Stimulated activated naive CD8-positive, alpha-beta T cell treated with anti-CD3 and anti-CD28 coated beads, Interleukin-15, amount 100 ng/mL, for 72 hours (primary cell): ENCODE measurements at places on chromosomes 7 and 10.

DNA sequence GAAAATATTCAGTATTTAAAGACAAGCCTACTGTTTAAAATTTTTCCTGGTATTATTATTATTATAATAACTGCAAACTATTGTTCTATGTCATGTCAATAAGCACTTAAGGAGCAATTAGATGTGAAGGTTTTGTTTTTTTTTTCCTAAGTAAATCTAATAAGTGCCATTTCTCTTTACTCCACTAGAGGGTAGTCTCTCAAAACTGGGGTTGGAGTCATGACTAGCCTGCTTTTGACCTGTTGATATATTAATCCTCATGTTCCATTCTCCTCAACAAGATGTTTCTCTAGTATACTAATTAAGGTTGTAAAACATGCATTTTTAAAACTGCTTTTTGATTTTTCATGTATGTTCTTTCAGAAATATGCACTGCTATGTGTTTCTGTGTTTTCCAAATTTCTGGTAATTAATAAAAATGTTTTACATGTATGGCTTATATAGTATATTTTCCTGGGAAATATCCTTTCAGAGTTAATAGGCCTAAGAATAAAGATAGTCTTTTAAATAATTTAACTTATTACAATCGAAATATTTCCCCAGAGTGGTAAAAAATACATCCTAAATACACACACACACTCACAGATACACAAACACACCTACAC, 1.0 kb upstream of the LRRN3 start:
- no peak for DNase-seq

GRCh38 chr10:62632071-62632809, 172.3 kb upstream of the ADO start:
- DNase-seq: no peak

DNA sequence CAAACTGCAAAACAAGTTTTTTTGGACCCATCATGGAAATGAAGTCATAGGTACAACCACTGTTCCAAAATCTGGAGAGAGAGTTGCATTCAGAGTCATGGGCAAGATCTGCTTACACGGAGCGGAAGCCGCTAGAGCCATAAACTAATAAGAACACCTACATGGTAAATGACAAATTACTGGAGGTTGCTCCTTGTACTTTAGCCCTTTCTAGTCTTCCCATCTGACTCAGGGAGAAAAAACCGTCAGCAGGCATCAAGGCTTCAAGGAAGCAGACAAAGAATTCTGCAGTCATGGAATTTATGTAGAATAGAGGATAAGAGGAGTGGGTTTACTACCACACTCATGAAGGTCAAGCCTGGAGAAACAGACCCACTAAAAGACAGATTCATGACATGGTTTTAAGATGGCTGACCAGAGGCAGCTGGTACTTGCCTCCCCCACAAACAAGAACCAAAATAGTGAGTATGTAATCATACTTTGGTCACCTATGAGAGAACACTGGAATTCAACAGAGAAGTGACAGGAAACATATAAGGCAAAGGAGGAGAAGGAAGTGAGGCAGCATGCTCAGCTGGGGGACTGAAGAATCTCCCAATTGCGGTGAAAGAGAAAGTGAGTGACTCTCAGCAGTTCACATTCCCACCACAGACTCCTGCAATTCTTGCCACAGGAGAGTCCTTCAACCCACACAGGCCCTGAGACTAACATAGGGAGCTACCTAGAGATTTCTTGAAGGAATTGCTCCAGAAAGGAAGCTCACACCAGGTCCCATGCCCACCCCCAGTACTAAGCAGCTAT, 42.4 kb upstream of the ASAH2 start:
- DNase-seq: no peak

GRCh38 chr10:75672842-75673241, 241.4 kb downstream of the LRMDA start:
- DNase-seq: no peak

DNA sequence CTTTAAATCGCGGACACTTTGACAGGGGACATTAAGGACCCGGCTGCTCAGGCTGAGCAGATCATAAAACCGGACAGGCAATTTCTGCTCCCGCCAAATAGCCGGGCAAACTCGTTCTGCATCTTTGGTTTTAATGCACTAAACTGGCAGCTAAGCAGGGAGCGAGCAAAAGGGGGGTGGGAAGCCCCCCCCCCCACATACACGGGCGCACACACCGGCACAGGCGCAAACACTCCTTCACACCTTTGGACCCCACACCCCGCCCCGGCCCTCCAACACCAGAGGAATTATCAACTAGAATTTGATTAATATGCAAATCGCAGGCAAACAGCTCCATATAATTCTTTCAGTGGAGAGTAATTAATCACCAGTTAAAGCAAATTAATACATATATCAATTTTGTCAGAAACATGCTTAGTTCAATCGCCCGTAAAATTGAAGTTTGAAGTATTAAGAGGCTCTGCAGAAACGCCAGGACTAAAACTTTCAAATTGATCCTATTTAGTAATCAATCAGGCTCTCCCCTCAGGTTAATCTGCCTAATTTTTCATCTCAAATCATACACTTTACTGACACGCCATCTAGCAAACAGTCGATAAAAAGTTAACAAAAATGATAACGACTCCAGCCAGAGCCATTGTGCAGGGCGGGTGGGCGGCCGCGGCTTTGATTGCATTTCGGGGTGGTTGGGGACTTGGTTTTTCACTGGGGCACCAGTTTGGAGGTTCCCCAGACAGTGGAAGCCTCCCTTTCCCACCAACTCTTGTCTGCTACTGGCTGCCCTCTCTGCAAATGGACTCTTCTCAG, 9.9 kb downstream of the LBX1 start:
- DNase-seq: no peak

GRCh38 chr7:595621-596010, 76.0 kb upstream of the PDGFA start:
- DNase-seq: no peak

GRCh38 chr7:69176841-69177240, 421.4 kb upstream of the AUTS2 start:
- no peak for DNase-seq

- DNase-seq: no peak
Observed at GRCh38 chr10:82925547-82925946, 1050.6 kb downstream of the NRG3 start.

GRCh38 chr10:77474386-77474785, 163.2 kb downstream of the KCNMA1 start:
- DNase-seq: no peak

DNA sequence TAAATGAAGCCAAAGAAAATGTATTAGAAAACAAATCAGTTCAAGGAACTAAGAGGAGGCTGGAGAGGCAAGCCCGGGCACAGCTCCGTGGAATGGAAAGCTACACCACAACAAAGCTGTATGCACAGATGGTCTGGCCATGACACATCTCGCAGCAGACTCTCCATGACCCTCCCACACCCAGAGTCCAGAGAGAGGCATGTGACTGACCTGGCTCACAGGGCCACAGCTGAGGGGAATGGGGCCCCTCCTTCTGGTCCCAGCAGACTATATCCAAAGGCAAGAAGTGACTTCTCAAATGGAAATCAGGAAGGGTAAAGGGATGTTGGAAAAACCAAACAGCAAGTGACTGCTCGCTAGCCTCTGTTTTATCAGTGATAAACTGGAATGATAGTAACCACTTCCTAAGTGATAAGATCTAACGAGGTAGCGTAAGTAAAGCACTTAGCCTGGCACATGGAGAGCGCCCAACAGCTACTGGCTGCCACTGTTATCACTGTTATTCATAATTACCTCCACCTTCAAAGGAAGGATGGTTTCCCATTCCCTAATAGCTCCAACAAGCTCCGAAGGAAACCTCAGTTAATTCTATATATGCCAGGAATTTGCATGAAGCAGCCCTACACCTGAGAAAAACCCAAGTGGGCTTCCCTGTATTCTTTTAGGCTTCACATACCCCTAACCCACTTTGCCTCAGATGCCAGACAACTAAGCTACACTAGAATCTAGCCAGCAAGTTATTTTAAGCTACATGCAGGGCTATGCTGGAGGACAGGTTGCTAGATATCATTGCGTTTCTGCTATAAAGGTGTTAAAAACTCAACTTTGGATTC, 8.4 kb downstream of the OSBPL3 start:
- no peak for DNase-seq

- DNase-seq: no peak
Observed at GRCh38 chr7:111362506-111363054, 199.7 kb downstream of the IMMP2L start.

GRCh38 chr7:142792129-142792528, 21.4 kb downstream of the PRSS2 start:
- DNase-seq: no peak

- no peak for DNase-seq
Observed at GRCh38 chr7:159329818-159330378, 185.2 kb upstream of the VIPR2 start.

DNA sequence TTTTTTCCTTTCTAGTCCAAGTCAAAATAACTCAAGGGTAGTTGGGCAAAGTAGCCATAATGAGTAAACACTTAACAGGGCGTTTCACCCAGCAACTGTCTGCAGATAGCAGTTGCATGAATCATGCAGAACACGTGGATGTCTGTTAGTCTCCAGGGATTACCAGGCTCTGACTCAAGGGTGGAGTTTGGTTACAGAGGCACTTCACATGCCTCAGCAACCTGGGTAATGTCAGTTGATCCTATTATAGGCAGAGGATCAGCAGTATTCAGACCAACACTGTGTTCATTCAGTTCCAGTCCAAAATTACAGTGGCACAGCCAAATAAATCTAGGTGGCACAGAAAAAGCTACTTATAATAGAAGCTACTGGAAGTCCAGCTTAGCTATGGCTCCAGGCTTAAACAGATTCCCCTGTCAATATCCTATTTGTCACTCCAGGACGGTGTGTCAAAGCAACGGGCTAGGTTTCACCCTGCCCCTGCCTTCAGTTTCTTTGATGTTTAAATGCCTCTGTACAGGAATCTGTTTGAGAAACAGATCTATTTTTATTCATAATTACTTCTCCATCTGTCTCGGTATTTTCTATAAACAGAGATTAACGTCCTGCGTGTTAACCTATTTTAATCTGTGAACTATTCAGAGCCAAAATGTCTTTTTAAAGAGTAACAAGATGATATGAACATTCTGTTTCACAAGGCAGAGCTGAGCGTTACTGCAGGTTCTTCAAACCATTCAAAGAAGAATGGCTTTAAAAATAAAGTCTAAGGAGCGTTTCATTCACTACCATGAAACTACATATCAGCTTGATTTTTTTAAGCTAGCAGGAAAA, 162.6 kb upstream of the AKR1E2 start:
- no peak for DNase-seq

- DNase-seq: no peak
Observed at GRCh38 chr10:89458291-89458690, 43.9 kb downstream of the IFIT5 start.

GRCh38 chr7:158843771-158844170, 12.6 kb upstream of the DYNC2I1 start:
- DNase-seq: no peak

GRCh38 chr7:4072161-4072925, 609.8 kb upstream of the FOXK1 start:
- no peak for DNase-seq

DNA sequence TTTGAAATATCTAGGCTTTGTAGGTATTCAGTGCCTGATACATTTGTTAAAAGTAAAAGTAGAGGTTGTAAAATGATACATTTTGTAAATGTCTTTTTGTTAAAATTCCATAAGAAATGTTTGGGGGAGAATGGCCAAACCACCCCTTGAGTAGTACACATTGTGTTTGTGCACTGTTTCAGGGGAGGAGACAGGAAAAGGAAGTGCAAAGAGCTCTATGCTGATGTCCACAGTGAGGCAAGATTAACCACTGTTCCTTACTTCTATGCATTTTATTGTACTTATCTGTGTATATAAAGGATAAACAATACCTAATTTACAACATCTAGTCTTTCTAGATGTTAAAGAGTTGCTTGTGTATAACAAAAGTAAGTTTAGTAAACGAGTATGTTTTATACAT, 7.4 kb upstream of the CYCS start:
- no peak for DNase-seq

- no peak for DNase-seq
Observed at GRCh38 chr7:46549347-46549746, 628.3 kb upstream of the IGFBP3 start.

DNA sequence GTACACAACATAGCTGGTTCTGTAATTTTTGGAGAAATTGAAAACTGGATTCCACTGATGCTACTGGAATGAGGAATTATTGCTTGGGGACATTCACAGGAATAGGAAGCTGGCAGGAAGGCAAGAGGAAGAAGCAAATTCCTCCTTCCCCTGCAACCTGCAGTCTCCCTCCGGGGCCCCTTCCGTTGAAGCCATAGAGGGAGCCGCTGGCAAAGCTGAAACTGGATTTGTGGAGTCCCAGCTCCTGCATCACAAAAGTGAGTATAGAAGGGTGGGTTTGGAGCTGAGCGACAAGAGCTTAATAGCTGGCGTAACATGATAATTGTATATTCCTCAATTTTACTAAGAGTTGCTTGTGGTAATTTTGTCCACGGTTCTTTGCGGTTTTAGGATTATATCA, 190.8 kb downstream of the ADRA2A start:
- DNase-seq: no peak

DNA sequence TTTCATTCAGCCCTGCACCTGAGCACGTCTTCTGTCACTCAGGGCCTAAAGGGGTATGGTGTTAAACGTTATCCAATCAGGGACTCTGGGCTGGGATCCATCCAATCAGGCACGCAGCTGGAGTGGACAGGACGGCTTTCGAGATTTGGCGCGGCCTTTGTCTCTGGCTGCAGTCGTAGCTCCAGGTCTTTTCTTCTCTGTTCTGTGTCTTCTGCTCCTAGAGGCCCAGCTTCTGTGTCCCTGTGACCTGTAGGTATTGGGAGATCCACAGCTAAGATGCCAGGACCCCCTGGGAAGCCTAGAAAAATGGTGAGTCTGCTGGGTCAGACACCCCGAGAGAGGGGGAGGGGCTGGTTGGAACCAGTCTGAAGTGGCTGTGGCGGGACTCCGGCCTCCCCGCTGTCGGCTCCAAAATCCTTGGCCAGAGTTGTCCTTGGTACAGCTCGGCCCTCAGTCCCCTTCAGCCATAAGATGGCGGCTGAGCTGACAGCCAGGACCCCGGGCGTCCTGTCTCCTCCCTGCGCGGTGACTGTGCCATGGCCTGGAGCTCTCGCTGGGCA, 11.7 kb upstream of the ZNF680 start:
- DNase-seq: no peak

DNA sequence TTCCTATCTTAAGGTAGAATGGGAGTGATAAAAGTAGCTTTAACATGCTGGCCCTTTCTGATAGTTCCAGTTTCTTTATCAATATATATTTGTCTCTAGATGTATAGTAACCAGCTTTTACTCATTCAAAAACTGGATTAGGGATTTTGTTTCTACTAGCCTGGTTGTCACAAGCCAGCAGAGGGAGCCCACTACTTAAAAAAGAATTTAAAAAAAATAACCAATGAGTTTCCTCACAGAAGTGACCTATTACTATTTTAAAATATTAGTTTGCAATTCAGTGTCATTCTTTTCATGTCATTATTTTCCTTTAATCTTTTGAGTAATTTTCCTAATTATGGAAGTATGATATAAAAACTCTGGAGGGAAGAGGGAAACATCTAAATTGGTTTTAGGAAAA, 142.1 kb downstream of the PHTF2 start:
- DNase-seq: no peak

- no peak for DNase-seq
Observed at GRCh38 chr10:44186150-44186549, 198.7 kb downstream of the CXCL12 start.

- no peak for DNase-seq
Observed at GRCh38 chr7:131723926-131724325, 167.5 kb upstream of the PODXL start.
